ENCODE measurements at places on chromosomes 6 and 20. TPM values are rescaled to one million over a fixed set of nuclear protein-coding genes. Genes with fewer than 3 reads are reported as not detected.

The WFDC10B gene
- not detected for total RNA-seq

The SPATA25 gene
- total RNA-seq, result 8.6 TPM

The RFX6 gene
- not detected for total RNA-seq

DNA sequence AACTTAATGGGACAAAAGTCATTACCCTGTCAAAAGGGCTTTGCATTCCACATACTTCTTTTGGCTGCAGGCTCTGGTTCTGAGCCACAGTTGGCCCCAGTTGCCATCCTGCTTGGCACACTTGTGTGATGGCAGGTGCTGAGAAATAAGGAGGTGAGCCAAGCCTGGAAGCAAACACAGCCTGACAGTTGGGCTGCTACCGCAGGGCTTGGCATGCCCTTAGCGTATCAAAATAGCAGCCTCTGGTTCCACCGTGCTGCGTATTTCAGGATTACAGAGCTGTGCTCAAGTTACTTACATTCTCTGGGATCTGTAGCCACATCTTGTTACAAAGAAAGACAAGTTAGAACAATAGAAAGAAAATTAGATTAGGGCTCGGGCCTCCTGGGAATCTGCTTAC lies 11.1 kb downstream of the MTHFD1L start:
- H3K4me3 ChIP-seq, result no peak overlapping the region
- no peaks in the 10 kb centered on the region for H3K27me3 ChIP-seq
- H3K27ac ChIP-seq, result peak overlapping the region; percentile 91
- H3K36me3 ChIP-seq, result no peaks in the 10 kb centered on the region
- peaks cover 3% of the 10 kb centered on the region for H3K4me1 ChIP-seq

The SPTLC3 gene
- 12.1 TPM for total RNA-seq

The LRP11 gene
- 24.4 TPM for total RNA-seq

DNA sequence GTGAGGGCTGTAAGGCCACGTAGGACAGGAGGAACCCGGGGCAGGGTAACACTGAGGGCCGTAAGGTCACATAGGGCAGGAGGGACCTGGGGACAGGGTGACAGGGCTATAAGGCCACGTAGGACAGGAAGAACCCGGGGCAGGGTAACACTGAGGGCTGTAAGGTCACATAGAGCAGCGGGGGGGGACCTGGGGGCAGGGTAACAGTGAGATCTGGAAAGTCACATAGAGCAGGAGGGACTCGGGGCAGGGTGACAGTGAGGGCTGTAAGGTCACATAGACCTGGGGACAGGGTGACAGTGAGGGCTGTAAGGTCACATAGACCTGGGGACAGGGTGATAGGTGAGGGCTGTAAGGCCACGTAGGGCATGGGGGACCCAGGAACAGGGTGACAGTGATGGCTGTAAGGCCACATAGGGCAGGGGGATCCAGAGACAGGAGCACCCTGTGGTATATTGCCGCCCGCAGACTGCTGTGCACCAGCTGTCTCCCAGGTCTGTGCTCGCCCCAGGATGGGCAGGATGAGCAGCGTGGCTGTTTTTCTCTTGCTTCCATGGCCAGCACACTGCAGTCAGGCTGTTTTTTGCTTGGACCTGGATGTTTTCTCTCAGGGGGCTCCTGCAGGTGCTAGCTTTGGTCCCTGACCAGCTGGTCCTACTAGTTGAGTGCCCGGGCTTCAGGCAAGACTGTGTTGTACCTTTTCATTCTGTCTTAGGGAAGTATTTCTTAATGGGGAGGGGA lies 55.7 kb downstream of the SYTL3 start:
- DNase-seq, result no peak
- H3K27ac ChIP-seq, result peak overlapping the region; percentile 43
- no peak overlapping the region for H3K4me3 ChIP-seq
- H3K4me1 ChIP-seq, result no peaks in the 10 kb centered on the region
- no peaks in the 10 kb centered on the region for H3K36me3 ChIP-seq

GRCh38 chr20:45508068-45508886 lies 7.1 kb downstream of the SPINT3 start:
- no peak for DNase-seq
- no peaks in the 10 kb centered on the region for H3K4me1 ChIP-seq
- H3K4me3 ChIP-seq, result no peak overlapping the region
- no peaks in the 10 kb centered on the region for H3K27me3 ChIP-seq
- no peak overlapping the region for H3K27ac ChIP-seq

The PARD6B gene
- total RNA-seq, result 2.6 TPM

Data from aorta (tissue), 5 donors.